Fibroblast of lung (primary cell): ENCODE measurements at places on chromosomes 3 and 15. TPM values are rescaled to one million over a fixed set of nuclear protein-coding genes. Genes with fewer than 3 reads are reported as not detected.
A peak's percentile ranks its signal among the peaks of the same experiment; 100 is the strongest.

Gene PSMD6
- 71.7 and 79.1 TPM in 2 replicates for total RNA-seq

- DNase-seq: peak; percentile 68
Measured at GRCh38 chr3:176663387-176663786, 533.9 kb downstream of the TBL1XR1 start.

DNA sequence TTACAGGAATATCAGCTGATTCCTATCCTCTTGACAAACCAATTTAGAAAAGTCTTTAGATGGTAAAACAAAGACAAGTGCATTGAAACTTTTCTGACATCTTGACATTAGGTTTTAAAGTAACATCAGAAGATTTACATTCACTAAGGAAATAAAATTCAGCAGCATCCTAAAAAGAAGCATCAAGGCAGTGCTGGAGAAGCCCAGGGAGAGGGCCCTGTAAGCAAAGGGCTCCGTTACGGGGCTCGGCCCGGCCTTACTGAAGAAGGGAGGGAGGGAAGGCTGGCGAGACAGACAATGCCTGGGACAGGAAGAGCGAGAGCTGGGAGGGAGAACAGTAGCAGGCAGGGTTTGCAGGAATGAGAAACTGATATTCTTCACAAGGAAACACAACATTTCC is 39.3 kb downstream of the RUBCN start:
- no peak for DNase-seq

Gene TLR9
- under 0.01 TPM in 1 of 2 replicates, not detected in the other for total RNA-seq

- DNase-seq: no peak
Measured at GRCh38 chr3:36597422-36597821, 166.9 kb downstream of the DCLK3 start.

Gene PAQR5
- total RNA-seq: 9.8 and 16.2 TPM in 2 replicates

Gene MCF2L2
- total RNA-seq: under 0.01 TPM in 2 replicates

Gene CNTN3
- 3.9 and 8.3 TPM in 2 replicates for total RNA-seq

Gene P4HTM
- total RNA-seq: 33.4 and 46.7 TPM in 2 replicates

DNA sequence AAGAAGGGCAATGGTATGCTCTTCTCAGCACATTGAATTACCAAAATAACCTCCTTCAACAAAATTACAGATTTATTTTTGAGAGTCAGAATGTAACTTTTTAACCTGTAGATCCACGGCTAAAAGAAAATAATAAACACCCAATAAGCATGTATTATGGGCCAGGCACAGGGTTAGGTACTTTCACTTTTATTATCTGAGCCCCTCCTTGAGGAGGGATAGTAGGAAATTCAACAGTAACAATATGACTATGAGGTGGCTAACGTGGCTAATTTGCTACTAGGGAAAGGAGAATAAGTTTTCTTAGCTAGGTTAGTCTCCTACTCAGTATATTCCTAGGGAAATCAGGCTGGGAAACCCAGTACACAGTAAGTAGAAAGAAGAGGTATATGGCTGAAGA is 306.9 kb downstream of the GAP43 start:
- no peak for DNase-seq

DNA sequence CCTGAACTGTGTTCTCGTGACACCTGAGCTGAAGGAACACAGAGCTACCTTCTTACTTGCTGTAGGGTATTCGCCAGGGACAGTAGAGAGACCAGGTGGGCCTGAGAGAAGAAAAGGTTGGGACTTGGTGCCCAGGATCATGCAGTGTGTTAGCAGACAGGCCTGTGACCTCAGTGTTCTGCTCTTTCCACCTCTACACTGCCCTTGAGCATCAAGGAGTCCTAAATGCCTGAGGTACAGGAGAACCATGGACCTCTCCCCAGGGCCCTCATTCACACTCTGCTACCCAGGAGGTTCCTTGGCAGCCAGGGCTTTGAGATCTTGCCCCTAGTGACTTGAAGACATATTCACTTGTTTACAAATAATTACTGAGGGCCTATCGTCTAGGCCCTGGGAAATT is 22.2 kb upstream of the JMJD7 start:
- no peak for DNase-seq

DNA sequence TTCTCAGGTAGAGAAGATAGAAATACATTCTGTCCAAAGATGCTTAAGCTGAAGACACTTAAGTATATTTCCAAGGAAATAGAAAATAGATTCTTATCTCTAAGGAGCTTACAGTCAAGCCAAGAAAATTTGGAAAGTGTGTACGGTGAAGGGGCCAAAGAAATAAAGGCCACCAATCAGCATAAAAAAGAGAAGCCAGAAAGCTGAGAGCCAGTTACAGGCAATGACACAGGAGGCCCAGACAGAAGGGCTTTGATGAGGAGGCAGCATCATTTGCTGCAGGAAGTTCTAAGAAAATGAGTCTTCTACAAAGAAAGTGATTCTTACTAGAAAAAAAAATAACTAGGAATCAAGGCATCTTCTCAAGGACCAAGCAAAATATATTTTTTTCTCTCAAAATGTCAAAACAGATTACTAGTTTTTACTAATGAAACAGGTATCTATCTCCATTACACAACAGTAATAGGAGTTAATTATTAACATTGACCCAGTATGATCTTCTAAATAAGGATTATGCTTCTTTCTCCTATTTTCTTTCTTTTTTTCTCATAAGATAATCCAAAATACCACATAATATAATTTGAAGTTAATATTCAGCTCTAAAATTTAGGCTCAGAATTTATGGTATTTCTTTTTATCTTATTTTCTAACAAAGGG is 82.1 kb upstream of the PHLDB2 start:
- no peak for DNase-seq

DNA sequence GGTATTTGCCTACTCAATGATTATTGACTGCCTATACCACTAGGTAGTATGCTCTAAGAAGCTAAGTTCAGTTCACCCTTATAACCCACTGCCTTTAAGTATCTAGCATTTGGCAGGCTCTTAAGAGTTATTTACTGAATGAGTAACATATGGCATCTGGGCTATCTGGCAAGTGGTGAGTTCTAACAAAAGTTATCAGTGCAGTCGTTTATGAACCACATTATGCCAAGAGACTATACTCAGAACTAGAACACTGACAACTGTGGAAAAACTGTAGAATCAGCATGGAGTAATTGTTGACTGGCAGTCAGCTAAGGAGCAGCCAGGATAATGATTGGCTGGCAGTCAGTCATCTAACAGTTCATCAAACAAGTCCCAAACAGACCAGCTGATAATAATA is 25.8 kb downstream of the RAF1 start:
- peak; percentile 68 for DNase-seq
